Bone marrow (tissue), 2 donors: ENCODE measurements at places on chromosomes 11 and 22.

DNA sequence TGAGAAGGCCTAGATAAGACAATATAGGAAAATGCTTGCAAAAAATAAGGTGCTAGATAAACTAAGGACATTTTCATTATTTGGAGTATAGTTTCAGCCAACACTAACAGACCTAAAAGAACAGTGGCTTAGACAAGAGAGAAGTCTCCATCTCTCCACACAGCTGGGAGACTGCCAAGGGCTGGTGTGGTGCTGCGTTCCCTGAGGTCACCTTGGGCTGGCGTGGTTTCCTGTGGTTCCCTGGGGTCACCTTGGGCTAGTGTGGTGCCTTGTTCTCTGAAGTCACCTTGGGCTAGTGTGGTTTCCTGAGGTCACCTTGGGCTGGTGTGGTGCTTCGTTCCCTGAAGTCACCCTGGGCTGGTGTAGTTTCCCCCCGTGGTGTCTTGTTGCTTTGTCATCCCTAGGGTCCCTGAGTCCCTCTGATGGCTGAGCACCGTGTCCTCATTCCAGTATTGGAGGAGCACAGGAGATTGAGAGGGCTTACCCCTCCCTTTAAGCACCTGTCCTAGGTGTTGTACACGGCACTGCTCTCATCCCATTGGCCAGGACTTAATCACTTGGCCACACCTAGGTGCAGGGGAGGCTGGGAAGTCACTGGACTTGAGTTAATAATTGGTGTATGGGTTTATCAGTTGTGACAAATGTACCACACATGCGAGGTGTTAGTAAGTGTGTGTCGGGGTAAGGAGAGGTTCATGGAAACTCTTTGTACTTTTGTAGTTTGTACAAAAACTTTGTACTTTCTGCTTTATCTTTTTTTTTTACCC lies 14.9 kb downstream of the SAMM50 start:
- no peak for DNase-seq

DNA sequence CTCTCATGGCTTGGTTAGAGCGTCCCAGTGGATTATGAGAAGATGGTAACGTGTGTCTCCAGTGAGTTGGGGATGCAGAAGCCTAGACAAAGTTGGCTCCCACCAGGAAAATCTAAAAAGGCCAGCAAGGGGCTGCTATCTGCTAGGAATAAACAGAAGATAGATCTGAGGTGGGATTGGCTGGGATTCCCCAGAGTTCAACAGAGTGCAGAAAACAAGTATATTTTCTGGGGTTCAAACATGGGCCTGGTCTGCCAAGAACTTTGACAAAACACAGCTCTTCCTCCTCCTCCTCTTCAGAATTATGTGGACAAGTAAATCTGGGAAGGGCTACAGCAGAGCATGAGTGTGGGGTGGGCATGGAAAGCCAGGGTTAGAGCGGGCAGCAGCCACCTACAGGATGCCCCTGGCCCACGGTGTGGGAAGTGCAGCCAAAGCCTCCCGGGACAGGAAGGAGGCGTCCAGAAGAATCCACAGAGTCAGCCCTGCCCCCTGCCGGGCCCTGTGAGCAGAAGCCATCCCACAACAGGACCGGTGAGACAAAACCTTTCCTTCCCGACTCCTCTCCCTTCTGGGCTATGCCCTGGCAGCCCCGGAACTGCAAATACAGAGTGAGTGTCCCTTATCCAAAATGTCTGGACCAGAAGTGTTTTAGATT lies 67.1 kb downstream of the CD82 start:
- peak; percentile 20 for DNase-seq

DNA sequence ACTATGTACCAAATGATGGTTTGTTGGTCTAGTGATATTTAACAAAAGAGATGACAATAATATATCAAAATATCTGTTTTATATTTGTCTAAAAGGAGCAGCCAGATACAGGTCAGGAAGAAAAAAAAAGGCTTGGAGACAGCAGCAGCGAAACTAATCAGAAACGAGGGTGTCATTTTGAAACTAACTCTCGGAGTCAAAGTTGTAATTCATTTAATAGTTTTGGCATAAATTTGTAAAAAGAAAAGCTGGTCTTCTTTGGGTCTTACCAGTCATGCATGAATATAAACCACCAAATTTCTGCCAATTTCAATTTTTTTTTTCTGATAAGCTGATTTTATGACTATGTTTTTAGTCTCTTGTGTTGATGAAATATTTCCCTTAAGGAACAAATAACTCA lies 25.5 kb downstream of the NPAT start:
- DNase-seq, result no peak

DNA sequence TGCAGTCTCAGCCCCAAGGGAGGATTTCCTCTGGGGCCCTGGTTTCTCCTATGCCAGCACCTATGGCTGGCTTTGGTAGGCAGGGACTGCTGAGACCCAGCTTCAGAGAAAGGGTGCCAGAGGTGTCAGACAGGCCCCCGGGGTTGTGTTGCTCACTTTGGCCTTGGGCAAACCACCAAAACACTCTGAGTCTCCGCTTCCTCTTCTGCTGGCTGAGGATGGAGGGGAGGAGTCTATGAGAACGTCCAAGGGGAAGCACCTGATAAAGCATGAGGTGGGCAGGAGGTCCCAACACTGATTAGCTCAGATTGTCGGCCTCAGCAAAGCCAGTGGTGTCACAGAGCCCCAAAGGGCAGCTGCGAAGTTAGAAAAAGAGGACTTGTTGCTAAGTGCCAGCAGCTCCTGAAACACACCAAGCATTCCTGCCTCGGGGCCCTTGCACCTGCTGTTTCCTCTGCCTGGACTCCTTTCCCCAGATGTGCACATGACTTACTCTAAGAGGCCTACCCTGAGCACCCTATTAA lies 10.5 kb downstream of the SMTNL1 start:
- DNase-seq, result no peak

DNA sequence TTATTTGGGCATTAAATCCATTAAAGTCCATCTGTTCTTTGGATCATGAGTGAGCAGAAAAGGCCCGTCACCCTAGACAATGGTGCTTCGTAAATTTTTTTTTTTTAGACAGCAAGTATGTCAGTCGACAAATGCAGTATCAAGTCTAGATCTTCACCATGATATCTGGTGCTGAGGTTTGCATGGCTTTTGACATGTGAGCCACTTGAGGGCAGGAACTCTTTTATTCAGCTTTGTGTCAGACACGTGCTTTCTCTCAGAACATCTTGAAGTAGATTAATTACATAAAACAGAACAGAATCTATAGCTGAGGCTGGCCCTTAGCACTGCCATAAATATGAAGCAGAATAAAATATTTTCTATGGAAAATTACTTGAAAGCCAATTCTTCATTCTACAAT lies 62.9 kb upstream of the CARD18 start:
- DNase-seq, result no peak

GRCh38 chr22:29784451-29785361 lies 17.5 kb downstream of the UQCR10 start:
- DNase-seq, result no peak

GRCh38 chr22:50671641-50672040 lies 982 bp upstream of the SHANK3 start:
- DNase-seq, result no peak

DNA sequence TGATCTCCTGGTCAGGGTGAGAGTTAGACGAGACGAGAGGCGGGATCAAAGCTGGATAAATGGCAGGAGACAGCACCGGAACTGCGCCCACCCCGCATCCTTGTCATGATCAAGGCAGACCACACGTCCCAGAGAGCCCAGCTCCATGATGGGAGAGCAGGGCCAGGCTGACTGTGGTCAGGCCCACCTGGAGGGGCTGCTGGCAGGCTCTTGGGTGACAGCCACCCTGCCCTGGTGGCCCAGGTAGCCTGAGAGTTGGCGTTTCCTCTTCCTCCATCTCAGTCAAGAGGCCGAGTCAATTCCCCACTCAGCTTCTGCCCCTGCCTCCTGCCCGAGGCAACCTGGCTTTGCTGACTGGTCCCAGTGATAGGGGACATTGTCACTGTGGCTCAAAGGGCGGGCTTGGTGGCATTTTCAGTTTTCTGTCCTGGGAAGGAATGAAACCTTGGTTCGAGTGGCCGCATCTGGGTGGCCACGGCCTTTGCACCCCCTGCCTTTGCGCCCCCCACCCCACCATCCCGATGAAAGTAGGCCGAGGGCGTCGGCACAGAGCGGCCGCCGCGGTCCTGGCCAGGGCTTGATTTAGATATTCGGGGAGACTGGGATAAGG lies 60.8 kb upstream of the PPARA start:
- DNase-seq, result no peak

DNA sequence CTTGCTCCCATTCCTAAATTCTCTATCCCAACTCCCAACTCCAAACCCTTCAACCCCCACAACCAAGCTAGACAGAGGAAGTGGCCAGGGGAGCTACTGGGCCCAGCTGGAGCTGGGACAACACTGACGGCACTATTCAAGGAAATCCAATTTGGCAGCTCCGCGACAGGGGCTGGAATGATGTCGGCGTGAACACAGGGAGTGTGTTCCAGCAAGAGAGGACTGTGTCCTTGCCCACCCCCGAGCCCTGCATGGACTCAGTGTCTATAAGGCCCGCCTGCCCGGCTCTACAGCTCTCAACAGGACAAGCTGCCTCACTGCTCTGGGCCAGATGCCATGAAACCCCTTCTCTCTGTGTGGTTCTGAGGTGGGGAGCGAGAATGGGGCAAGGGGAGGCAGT lies 11.3 kb downstream of the PCSK7 start:
- no peak for DNase-seq

GRCh38 chr11:68751331-68751856 lies at the start of gene TESMIN:
Gene TESMIN, minus strand, starts transcription at chr11:68751520. Its CDS starts 860 bp downstream, at chr11:68750660.
- peak; percentile 86 for DNase-seq

DNA sequence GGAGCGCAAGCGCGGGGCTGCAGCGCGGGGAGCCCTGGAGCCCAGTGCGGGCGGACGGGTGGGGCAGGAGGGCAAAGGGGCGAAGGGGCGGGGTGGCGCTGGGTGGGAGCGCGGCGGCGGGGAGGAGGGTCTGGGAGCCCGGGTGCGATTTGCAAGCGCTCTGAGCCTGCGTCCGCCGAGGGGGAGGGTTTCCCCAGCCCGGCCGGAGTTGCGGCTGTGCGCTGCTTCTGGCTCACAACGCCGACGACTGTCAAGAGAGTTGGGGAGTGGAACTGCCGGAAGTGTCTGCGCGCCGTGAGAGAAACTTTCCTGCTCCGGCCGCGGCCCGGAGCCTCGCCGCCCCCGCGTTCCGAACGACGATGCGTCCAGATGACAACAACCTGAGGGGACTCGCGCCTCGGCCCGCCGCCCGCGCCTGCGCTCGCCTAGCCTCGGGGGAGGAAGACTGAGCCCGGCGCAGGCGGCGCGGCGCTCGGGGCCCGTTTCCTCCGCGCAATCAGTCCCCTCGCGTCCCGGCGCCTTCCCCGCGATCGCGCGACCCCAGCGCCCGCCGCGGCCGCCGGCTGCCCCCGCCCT lies at the start of gene ARHGAP42:
ARHGAP42 (plus strand) TSS at position 235 of the 576 bp plus-strand sequence. CDS start 391 bp downstream, outside the sequence.
- no peak for DNase-seq

GRCh38 chr11:122663764-122664163 lies 8.2 kb downstream of the UBASH3B start:
- no peak for DNase-seq

DNA sequence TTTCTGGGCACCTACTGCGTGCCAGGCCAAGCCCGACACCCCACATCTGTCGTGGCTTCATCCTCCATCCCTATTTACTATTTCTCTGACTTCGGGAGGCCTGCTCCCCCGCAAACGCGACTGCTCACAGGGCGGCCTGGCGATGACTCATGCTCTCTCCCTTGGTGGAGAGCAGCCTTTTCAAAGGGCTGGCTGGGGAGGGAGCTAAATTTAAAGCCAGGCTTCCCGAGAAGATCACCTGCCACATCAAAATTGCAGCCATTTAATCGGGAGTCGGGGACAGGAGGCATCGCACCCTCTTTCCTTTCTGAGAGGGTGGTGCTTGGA lies 24.9 kb upstream of the SHISAL1 start:
- DNase-seq, result no peak

GRCh38 chr11:15795378-15795777 lies 561.0 kb downstream of the SOX6 start:
- no peak for DNase-seq

- no peak for DNase-seq
Measured at GRCh38 chr11:79950741-79951140, 509.9 kb upstream of the TENM4 start.

DNA sequence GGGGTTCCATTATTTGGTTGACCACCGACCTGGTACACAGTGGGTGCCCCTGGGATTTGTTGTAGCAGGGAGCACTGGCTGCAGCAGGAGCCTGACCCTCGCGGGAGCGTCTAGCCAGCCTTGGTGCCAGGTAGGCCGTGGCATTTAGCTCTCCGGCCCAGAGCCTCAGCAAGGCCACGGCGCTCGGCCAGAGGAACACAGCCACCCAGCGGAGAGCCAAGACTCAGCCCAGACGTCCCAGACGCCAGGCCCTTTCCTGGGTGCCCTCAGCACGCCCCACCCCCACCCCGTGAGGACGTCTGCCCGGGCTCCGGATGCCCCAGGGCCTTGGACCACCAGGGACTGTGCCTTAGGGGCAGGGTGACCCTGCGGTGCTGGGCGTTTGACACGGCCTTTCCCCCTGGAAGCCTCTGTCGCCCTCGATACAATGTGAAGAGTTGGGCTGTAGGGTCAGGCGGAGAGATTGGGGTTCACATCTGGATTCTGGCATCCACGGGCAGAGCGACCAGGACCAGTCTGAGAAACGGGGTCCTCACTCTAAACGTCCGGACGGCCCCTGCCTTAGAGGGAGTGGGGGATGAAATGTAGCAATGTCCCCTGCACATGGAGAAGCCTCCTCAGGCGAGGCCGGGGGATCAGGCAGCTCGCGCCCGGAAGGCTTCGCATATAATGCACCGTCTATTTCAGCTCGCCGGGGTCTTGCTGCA lies 99.2 kb upstream of the FGF3 start:
- DNase-seq, result no peak

DNA sequence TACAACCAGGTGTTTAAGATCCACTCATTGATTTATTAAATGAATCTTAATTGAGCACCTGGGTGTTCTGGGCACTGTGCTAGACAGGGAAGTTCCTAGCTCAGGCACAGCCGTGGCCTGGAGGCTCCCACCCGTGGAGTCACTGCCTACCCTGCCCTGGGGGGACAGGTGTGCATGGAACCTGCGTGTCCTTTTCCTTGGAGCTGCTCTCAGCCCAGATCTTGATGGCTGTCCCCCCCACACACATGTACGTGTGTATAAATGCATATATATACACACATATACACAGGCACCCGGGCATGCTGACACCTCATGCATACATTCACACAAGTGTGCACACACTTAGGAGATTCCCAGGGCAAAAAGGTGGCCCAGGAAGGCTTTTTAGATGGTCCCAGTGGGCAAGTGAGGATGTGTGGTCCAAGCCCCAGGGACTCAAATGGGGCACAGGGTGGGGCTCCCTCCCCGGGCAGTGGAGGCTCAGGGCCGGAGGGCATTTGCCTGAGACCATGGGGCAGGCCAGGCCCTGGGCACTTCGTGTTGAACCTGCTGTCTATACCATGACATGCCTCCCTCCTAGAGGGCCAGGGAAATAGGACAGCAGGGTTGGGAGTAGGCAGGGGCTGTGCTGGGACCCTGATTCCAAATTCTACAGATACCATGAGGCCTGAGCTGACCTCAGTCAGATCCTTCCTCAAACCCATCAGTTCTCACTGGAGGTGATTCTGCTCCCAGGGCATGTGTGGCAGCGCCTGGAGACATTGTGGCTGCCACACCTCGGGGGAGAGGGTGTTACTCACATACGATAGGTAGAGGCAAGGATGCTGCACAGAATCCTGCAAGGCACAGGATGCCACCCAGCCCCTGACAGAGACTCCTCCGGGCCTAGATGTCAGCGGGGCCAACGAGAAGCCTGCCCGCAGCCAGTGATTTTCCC lies 77.8 kb downstream of the BCR start:
- DNase-seq, result no peak
